ENCODE measurements at places on chromosomes 11 and 22.

DNA sequence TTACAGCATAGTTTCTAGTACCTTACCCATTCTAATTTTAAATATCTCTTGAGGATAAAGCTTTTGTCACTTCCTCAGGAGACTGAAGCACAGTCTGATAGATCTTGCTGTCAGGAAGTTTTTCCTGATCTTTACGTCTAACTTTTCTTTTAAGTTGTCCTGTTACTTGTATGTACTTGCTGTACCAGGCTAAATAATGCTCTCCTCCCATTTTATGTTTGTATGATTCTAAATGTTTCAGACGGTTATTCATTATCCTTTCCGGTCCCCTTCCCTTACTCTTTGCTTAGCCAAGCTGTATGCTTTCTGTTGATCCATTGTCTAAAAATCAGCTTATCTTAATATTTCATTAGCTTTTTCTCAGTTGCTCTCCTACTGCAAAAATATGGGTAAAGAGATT lies 6.0 kb downstream of the ARHGEF12 start:
- no peak for DNase-seq

DNA sequence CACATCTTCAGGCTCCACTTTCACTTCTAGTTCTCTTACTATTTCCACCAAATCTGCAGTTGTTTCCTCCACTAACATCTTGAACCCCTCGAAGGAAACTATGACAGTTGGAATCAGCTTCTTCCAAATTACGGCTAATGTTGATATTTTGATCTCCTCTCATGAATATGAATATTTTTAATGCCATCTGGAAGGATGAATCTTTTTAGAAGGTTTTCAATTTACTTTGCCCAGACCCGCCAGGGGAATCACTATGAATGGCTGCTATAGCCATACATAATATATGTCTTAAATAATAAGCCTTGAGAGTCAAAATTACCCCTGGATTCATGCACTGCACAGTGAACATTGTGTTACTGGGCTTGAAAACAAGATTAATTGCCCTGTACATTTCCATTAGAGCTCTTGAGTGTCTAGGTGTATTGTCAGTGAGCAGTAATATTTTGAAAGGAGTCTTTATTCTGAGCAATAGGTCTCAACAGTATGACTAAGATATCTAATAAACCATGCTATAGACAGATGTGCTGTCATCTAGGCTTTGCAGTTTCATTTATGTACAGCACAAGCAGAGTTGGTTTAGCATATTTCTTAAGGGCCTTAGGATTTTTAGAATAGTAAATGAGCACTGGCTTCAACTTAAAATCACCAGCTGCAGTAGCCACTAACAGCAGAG lies 48.3 kb upstream of the LRRC55 start:
- DNase-seq = peak; percentile 70

DNA sequence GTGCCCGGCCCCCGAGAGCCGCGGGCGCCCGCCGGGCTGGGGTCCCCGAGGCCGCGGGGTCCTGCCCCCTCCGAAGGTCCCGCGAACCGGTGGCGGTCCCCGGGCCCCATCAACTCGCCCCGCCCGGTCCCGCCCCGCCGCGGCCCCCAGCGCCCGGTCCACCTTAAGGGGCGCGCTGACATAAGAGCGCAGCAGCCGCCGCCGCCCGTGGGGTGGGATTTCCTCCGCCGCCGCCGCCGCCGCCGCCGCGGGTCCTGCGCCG lies at the start of gene ZDHHC8:
TSS of gene ZDHHC8 (plus strand) at position 208 of the 262 bp plus-strand sequence. CDS start 144 bp downstream, outside the sequence.
- no peak for DNase-seq

GRCh38 chr11:118051611-118052461 lies 25.0 kb upstream of the TMPRSS4 start:
- no peak for DNase-seq

DNA sequence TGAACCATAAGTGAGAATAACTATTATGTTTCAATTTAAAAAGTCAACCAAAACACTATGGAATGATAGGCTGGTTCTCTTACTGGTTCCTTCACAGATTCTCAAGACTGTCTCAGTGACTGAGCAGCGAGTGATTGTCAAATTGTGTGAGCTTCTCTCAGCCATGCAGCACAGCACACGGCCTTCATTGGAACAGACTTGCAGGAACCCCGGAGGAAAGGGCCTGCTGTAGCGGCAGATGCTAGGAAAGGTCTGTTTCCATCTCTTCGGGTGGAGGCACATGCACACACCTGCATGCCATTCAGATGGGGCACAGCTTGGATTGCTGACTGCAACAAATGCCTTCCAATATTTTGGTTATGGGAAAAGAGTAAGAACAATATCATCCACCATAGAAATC lies 741.8 kb downstream of the OPCML start:
- DNase-seq = no peak

DNA sequence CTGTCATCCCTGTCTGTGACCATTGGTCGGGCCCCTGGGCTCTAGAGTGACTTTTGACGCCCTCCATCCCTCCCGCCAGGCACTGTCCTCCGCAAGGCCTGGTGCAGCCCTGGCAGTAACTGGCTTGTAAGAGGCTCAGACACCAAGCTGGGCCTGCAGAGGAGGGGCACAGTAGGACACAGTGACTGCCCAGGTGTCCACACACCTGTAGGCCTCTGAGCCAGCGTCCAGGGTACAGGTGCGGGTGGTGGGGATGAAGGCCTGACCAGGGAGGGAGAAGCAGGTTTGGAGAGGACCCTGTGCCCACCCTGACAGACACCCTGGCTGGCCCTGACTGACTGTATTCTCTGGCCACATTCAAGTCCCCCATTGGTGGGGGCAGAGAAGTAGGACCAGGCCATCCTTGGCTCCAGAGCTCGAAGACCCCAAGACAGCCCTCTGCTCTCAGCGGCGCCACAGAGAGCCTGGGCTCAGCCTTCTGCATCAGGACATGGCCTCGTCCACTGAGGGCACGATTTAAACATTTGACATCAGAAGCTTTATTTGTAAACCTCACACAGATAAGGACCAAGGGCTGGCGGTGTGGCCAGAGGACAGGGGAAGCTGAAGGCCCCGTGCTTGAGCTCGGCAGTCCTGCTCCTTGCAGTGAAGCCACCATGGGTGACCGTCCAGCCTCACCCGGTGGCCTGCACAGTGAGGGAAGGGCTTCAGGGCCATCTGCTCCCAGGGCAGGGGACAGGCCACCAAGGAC lies 31.4 kb downstream of the PPIL2 start:
- no peak for DNase-seq

DNA sequence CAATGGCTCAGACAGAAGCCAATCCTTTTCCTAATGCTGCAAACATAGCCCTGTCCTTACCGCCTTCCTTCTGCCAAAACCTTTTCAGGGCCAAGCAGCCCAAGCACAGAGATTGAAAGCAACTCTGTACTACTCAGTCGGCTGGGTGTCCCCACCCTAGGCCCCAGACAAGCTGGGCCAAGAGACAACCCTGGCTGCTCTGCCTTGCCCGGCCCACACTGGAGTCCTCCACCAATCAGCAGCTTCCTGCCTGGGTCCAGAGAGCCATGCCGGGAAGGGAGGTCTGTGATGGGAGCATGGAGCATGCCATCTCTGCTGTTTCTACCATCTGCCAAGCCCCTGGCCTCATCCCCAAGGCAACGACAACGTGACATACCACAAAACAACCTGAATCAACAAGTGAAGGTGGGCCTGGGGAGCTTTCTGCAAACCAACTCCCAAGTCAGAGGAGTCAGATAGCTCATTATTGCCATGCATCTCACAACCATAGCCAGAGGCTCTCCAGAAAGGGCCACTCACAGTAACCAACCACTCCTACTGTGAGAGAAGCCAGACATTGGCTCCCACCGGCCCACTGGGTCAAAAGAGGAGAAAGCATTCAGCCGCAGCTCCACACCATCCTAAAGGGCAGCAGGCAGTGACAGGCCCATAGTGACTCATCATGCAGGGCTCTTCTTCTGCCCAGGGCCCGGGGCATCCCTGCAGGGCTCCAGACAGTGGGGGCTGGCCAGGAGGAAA lies 18.2 kb downstream of the PATZ1 start:
- no peak for DNase-seq

DNA sequence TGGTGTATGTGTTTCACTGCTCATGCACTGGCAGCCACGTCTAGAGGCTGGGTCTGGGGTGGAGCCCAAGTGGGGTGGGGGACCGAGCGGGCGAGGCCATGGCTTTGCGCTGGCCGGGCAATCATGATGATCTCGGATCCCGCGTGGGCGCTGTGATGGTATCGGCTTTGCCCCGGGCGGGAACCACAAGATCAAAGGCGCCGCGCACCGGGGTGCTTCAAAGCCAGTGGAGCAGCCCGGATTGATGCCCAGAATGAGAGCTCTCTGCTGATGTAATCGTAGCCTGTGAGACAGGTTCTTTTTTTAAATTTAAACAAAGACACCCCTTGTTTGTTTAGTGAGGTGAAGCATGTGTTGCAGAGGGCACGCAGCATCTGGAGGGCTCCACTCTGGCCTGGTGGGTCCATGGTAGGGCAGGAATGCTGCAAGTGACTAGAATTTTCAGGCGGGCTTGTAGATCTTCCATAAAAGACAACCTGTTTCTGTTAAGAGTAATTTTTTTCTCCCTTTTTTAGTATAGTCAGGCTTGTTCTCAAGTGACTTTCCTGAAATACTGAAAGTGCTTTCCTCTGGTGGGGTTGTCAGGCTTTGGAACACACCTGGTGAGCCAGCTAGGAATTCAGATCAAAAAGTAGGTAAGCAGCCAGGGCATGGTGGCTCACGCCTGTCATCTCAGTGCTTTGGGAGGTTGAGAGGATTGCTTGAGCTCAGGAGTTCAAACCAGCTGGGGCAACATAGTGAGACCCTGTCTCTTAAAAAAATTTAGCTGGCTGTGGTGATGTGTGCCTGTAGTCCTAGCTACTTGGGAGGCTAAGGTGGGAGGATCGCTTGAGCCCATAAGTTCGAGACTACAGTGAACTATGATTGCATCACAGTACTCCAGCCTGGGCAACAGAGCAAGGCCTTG lies 40.7 kb downstream of the ZNRF3 start:
- DNase-seq = peak; percentile 56

DNA sequence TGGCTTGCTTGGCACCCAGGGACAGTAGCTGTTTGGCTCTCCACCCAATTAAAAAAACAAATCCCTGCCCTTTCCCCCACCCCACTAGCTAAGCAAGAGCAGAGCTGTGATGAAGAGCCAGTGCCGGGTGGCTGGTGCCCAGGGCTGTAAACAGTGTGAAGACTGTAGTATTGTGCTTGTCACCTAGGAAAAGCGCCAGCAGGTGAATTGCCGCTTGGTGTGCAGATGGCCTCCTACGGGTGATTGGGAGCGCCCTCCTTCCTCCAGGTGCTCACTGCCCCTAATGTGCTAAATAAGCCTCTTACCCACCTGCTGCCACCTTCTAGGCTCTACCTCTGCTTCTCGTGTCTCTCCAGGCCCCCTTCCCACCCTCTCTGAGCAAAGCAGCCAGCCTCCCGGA lies 18.4 kb upstream of the RAPSN start:
- DNase-seq = peak; percentile 94

DNA sequence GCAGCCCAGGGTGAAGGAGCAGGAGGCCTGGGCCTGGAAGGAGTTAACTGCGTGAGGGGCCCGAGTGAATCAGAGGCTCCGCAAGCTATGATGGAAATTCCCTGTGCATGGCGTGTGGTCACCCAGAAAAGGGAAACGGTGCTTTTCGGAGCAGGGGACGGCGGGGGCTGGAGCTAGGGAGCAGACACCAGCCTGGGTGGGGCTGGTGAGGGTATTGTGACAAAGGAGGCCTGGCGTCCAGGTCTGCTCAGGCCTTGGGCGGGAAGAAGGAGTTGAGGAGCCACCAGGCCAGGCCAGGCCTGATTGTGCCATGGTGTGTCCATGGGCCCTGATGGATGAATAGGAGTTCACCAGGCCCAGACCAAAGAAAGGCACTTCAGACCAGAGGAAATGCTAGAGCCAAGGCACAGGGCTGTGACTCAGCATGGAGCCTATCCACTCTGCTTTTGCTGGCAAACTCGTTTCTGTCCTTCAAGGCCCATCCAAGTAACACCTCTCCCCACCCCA lies 12.8 kb upstream of the SPI1 start:
- DNase-seq = no peak

DNA sequence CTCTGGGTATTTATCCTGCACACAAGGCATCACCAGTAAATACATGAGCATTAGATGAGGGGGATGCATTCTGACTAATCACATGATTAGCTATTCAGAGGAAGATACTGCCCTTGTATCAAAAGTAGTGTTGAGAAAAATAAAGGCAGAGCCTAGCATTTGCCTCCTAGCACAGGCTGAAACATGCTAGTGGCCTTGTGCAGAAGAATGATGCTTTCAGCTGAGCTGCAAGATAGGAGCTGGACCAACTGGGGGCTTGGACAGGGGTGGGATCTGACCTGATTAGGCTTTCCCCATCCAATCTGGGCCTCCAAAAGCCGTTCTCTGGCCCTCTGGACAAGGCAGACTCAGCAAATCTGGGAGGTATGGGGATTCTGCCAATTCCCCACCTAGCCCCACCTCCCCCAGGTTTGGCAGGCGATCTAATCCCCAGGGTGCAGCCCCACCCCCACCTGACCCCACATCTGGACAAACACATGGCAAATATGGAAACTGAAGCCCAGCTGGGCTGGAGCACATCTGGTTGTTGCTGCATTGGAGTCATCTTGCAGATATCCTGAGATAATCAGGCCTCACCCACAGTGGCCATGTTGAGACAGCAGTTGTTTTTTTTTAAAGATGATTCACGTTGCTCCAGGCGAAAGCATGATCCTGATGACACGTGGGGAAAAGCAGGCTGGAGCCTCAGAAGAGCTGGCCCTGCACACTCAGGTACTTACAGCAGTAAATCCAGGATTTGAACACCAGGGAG lies 4.4 kb upstream of the MISFA start:
- DNase-seq = no peak

DNA sequence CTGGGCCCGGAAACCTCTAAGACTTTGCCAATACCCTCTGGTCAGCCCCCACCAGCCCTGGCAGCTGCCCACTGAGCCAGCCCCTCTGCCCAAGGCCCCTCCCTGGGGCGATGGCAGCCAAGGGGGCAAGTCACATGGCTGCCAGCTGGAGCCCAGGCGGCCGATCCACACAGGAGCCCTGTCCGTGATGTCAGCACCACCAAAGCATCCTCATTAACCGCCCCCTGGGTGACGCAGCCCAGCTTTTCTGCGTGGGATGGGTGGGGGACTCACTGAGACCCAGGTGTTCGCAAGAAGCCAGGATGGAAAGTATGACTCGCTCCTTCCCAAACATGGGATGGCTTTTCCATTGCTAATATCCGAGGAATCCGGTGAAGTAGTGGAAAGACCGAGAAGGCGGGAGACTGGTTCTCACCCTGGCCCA lies 46.6 kb upstream of the WNT7B start:
- DNase-seq = no peak

DNA sequence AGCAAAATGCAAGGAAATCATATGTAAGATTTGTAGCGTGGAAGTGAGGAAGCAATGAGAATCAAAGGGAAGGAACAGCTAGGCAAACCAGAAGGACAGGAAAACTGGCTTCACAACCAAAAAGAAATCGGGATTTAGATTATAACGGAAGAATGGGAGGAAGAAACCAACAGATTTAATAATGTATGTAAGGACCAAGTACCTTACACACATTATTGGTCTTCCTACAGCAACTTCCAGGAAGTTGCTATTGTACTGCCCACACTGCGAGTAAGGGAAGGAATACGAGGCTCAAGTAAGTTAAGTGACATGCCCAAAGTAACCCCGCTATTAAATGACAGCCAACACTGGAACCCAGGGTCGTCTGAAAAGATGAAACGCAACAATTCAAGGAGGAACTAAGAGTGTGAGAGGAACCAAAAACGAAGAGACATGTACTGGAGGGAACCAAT lies 473 bp downstream of the TXN2 start:
- no peak for DNase-seq

GRCh38 chr11:11450744-11451362 lies 97.8 kb upstream of the CSNK2A3 start:
- DNase-seq = no peak
